ENCODE measurements at places on chromosomes 7 and 10.

GRCh38 chr10:117284716-117285494, 44.0 kb downstream of the SLC18A2 start:
- peak; percentile 33 for DNase-seq

DNA sequence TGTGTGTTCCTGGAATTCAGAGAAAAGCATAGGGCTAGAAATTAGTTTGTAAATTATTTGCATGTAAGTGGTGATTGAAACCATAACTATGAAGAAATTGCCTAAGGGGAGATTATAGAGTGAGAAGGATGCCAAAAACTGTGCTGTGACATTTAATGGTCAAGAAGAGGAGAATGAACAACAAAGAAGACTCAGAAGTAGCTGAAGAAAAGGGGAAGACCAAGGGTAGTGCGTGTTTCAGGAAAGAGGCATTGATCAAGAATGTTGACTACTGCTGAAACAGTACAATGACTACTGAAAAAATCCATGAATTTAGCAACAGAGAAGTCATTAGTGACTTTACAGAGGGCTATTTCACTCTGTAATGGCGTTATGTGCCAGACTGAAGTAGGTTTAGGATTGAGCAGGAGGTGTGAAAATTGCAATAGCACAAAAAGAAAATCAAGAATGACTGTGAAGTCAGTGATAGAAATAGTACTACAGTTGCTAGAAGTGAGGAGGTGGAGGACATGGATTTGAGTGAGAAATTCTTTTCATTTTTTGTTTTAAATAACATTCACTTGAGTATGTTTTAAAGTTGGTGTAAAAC, 28.9 kb upstream of the SAMD9L start:
- no peak for DNase-seq

DNA sequence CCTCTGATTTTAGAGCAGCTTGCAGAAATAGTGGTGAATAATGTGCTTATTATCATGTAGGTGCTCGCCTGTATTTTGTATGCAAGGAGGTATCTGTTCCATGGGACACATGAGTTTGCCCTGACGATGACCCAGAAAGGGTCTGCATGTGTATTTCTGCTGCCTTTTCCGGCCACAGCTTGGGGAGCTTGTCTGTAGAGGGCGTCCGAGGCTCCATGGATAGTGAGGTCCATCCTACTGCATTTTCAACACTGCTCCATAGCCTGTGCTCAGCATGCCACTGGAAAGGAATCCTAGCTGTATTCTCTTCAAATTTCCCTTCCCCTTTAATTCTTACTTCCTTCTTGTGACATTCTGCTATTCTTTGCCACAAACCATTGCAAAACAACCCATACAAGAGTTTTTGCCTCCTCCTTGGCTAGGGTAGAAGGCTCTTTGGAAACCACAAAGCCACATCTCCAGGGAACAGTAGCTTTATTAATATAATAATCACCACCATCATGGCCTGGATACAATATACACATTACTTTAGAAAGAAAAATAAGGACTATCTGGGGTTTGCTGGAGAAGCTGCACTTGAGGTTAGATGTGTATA, 127.7 kb downstream of the DYNC1I1 start:
- DNase-seq: no peak

- no peak for DNase-seq
These were observed 68.0 kb upstream of the FAM20C start for GRCh38 chr7:124130-124949.

- DNase-seq: no peak
These were observed 45.7 kb downstream of the FAM171A1 start for GRCh38 chr10:15325243-15325943.

DNA sequence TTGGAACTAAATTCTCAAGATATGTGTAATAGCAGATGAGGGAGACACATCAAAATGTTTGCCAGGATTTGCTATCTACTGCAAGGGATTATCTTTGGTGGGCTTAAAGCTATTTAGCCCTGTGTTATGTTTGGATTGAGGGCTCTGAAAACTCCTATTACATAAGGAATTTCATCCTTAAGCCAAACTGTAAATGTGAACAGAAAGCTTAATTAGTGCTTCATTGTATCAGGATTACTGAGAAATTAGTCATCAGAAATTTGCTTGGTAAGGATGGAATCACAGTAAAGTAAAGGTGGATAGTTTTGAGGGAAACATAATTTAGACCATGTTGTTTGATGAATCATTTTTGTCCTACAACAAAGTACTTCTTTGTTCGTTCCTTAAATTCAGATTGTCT, 8.3 kb downstream of the ANKRD7 start:
- DNase-seq: no peak

DNA sequence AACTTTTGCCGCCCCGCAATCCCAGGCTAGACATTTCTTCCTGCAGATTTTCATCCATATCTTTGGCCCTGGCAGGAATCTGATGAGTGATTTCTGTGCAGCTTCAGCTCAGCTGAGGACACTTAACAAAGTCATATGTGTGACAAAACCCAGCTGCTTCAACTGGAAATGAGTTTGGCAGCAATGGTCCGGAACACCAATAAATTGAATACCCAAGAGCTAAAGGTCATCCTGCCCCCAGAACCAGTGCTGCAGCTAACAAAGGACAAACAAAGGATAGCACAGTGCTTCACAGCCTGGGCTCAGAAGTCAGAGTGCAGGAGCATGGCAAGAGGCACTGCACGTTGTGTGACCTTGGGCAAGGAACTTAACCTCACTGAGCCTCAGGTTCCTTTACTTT, 40.0 kb upstream of the TRIL start:
- DNase-seq: no peak

DNA sequence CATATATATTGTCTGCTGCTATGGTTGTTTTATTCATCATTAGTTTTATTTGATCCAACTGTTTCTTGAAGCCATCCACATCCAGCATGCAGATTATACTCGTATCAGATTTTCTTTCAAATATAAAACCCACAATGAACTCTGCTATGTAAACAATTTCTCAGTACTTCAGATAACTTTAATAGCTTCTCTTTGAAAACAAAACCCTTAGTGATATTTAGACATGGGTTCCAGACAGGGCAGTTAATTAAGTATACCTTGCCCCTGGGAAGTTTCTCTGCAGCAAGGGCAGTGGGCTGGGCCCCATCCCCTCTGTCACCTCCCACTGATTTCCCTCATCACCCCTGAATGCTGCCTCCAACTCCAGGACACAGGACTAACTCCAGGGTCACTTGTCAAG, 104.3 kb downstream of the GFRA1 start:
- DNase-seq: no peak

DNA sequence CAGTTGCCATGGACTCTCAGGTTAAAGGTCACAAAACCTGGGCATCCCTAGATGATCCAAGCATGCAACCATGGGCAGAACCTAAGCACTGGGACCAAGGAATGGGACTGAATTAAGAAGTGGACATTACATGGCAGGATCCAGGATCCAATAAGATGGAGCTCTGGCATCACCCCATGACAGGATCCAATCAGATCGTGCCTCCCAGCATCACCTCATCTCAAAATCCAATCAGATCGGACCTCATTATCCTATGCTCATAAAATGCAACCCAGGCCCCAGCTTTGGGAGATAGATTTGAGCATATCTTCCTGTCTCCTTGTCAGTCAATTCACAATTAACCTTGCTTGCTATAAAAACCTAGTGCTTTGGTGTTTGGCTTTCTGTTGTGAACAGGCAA, 616.1 kb downstream of the PARD3 start:
- no peak for DNase-seq

DNA sequence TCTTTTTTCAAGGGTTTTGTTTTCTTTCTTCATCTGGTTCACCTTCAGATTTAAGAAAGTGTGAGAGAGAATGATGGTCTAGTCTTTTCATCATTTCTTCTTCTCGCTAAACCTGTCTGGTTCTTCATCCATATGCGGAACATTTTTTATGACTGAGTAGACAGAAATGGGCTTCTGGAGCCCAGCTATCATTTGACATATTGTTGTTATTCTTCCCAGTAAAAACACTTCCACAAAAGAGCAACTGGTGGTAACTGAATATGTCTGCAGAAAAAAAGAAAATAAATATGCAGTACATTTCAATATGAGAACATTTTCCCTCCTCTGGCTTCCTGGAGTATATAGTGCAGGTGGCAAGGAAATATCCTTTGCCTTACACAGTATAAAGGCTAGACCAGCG, 209.5 kb downstream of the JCAD start:
- DNase-seq: no peak

DNA sequence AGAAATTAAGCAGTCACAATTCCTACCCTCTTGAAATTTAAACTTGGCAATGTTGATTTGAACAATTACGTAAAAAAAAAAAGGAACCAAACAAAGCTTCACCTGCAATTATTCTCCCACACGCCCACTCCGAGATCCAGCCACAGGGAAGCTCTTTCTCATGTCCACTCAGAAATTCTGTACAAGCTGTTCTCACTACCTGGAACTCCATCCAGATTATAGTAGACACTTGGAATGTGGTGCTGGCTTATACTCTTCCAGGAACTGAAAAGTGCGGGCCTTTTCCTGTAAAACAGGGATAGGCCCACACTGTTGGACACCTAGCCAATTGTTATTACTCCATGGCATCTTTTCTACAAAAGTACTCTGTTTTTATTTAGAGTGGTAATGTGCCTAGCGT, 20.3 kb upstream of the TOMM7 start:
- DNase-seq: no peak

DNA sequence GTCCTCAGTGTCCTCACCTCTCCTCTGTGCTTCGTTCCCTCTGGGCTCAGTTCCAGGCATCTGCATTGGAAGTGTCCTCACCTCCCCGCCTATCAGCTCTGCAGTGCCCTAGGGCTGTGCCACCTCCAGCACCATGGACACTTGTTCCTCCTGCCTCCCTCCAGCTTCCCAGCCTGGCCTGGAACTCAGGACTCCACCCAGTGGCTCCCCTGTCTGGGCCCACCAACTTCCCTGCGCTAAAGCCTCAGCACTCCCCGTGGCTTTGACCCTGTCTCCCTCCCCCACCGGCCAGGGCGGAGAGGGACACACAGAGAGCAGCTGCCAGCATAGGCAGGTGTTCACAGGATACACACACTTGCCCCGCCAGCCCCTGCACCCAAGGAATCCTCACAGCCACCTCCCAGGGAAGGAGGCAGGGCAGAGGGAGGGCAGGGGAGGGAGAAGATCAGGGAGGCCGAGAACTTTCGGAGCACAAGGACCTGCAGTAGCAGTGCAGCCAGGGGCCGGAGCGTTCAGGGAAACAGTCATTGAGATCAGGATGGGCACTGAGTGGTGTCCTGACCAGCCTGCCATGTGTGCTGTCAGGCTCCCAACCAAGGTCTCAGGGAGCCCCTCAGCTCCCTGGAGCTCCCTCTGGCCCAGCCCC, 31.3 kb downstream of the ANXA8 start:
- DNase-seq: no peak

DNA sequence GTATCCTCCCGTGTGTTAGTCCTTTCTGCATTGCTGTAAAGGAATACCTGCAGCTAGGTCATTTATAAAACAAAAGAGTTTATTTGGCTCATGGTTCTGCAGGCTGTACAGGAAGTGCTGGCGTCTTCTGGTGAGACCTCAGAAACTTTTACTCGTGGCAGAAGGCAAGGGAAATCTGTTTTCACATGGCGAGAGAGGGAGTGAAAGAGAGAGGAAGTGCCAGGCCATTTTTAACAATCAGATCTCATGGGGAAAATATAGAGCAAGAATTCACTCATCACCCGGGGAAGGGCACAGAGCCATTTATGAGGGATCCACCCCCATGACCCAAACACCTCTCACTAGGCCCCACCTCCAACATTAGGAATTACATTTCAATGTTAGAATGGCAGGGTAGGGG, 952.2 kb downstream of the CNTNAP2 start:
- no peak for DNase-seq

DNA sequence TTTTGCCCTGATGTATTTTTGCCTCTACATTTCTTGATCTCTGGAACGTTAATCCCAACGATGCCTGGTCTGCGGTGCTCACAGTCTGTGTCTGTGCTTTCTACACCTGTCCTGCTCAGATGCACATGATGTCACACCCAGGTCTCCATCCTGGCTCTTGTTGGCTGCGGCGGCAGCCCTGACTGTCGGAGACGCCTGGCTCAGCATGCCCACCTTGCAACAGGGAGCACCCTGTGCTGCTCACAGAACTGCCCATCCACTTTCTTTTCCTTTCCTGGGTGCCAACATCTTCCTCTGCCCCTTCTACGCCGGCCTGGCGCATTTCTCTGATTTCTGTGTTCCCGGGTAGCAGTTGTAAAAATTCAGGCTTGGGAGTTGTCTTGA, 106.2 kb downstream of the CUX1 start:
- DNase-seq: no peak

- DNase-seq: no peak
These were observed 150.9 kb upstream of the KAT6B start for GRCh38 chr10:74675484-74675883.

GRCh38 chr10:91226093-91226492, 5.6 kb downstream of the PCGF5 start:
- no peak for DNase-seq

DNA sequence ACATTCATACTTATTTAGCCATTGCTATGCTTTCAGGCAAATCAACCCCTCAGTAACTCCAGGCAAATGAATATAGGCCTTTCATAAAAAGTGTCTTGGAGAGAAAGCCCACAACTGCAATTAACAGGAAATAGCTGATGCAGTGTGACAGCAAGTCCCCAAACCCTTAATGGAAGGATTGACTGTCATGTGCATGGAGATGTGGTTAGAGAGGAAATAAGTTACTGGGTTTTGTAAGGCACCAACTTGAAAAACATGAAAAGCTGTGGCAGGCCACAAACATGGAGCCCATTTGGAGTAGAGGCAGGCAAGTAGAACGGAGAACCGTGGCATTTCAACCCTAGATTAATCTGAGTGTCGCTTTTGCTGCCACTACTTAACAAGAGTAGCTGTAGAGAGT, 549.4 kb upstream of the C7orf33 start:
- DNase-seq: no peak

All from DND-41 (cell line).